ENCODE measurements at places on chromosomes 2 and 18.
A peak's percentile ranks its signal among the peaks of the same experiment; 100 is the strongest.

GRCh38 chr2:28074137-28074536 is 183.6 kb downstream of the BABAM2 start:
- DNase-seq = no peak

DNA sequence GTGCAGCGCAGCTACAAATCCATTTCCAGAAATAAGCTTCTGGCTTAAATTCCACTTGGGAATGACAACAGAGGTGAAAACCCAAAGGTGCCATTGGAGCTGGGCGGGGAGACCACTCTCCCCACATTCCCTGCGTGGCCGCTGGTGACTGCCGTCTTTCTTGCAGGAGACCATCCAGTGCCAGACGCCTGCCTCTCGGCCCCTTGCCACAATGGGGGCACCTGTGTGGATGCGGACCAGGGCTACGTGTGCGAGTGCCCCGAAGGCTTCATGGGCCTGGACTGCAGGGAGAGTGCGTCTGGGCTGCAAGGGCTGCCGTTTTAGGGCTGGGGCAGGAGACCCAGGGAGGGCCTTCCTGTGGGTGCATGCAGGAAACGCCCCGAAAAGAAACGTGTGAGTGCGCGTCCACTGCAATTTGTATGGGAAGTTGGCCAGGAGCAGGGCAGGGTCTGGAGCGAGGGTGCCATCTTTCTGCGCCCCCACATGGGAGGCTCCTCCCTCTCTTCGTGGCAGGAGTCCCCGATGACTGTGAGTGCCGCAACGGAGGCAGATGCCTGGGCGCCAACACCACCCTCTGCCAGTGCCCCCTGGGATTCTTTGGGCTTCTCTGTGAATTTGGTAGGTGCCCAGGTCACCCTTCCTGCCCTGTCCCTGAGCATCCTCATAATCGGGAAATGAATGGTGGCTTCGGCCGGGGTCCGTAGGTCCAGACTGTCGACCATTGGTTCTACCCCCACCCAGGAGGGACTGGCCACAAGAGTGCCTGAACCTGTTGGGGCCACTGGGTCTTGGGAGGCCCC is 49.9 kb downstream of the SNED1 start:
- no peak for DNase-seq

GRCh38 chr2:32064021-32064601 is 755 bp downstream of the SPAST start:
- no peak for DNase-seq

- no peak for DNase-seq
Observed at GRCh38 chr18:23810396-23810795, 121.1 kb downstream of the LAMA3 start.

DNA sequence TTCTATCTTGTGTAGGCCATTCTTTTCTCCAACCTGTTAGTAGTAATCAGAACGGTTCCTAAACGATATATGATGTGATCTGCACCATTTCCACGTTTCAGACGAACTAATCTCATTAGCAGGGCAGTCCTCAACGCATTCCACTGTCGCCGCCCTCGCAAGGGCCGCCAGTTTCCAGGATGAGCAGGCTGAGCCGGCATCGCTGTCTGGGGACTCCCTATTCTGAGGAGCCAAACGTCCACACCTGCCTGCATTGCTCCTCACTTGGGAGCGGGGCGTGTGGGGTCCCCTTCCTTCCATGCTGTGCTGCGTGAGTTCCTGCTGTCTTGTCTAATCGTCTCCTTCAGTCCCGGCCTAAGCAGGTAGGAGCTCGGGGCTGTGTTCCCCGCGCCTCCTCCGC is 76.6 kb downstream of the PSMG2 start:
- DNase-seq = no peak

GRCh38 chr2:168247341-168248261 is at the start of gene STK39:
Gene STK39, minus strand, starts transcription at chr2:168247595. Its CDS starts 160 bp downstream, at chr2:168247435.
- peak; percentile 46 for DNase-seq

DNA sequence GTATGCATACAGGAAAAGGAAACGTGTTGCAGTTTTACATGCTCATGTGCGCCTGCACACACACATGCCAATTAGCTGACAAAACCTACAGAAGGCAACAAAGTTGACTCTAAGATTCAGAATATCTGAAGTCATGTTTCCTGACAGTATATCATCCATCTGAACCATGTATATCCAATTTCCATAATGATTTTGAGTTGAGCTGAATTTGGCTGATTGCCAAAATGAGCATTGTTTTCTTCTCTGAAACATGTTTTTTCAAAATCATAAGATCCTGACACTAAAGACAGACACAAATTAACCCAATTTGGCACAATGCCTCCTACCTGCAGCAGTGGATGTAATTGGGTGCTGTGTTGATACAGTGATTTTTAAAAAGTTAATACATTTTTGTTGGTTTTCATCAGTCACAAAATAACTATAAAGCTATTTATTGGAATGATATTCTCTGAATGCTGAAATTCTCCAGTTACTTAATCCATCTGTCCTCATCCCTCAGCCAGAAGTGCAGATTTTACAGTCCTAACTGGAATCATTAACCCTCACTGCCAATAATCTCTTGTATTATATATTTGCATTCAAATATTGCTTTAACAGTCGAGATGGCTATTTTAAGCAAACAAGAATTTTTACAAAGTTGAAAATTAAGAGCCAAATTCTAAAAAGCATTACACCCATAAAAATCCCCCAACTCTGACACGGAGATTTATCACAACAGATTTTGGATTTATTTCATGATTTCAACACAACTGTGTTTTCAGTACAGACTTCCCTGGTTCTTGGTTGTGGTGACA is 161.7 kb upstream of the LMAN1 start:
- no peak for DNase-seq

GRCh38 chr2:201220102-201220570 is 37.2 kb downstream of the CASP10 start:
- no peak for DNase-seq

DNA sequence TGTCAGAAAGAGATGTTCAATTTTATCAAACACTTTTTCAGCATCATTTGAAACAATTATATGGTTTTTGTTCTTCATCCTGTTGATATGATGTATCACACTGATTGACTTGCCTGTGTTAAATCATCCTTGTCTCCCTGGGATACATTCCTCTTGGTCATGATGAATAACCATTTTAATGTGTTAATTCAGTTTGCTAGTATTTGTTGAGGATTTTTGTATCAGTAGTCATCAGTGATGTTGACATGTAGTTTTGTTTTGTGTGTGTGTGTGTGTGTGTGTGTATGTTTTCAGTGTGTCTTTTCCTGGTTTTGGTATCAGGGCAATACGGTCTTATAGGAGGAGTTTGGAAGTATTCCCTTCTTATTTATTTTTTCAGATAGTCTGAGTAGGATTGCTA is 325.4 kb downstream of the ZNF804A start:
- DNase-seq = no peak

DNA sequence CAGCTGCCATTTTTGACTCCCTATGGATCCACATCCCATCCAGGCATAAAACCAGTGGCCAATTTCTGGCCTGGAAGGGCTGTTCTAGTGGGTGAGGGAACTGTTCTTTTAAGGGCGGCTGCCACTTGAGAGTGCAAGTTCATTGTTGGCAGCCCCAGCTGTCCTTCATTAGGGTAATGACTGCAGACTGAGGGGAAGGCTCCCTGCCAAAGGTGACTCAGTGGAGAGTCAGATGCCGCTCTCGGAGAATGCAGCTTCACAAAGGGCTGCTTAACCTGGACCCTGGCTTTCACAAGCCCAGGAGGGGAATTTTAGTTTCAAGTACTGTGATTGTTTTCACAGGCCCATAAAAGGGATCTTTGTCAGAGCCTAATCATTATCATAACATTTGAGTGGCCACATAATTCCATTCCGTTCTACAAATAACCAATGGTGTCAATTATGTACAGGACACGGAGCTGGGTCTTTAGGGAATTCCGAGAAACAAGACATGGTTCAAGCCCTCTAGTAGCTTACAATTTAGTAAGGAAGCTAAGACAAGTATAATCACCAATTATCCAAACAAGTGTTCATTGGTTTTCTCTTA is 235.7 kb downstream of the CDCA7 start:
- DNase-seq = no peak

- DNase-seq = no peak
Observed at GRCh38 chr2:173087793-173088496, 12.3 kb downstream of the MAP3K20 start.

DNA sequence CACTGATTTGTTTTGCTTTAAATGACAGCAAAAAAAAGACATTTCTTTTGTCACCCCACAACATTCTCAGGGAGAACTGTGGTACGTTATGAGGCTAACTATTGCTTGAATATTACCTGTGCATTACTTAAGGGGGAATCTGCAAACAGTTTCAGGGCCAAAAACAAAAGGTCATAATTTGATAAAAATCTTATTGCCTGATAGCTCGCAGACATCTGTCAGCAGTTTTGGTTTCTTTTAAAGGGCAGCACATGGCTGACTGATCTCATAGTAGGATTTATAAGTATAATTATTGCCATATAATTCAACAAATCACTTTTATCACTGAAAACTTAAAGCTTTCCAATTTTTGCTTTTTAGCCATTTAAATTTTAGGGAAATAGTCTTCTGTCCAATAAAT is 226.4 kb upstream of the VWC2L start:
- DNase-seq = no peak

- DNase-seq = no peak
Observed at GRCh38 chr18:5726011-5726410, 169.3 kb downstream of the TMEM200C start.

- DNase-seq = no peak
Observed at GRCh38 chr2:232890896-232891601, 21.0 kb downstream of the SNORC start.

DNA sequence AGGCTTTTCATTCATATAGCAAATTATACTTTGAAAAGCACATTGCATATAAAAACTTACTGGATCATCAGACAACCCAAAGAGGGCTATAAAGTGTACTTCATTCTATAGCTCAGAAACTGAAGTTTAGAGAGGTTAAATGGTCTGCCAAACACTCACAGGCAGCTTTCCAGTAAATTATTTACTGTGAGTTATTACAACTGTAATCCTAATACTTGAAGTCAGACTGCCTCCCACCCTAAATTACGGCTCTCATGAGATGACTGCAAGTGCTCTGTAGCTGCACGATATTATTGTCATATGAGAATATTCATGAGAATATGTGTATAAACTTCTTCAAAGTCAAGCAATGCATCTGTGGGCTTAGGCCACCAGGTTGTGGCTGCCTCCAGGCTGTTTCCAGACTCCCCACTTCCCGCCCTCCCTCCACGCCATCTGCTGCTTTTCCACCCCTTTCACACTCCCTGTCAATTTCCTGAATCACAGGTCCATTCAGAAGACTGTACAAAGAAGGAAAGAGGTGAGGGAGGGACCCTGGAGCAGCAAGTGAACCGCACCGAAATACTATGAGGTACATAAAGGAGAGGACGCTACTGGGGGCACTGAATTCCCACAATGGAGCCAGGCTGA is 111.1 kb upstream of the SPOPL start:
- DNase-seq = no peak

GRCh38 chr18:44841752-44842587 is 161.3 kb downstream of the SETBP1 start:
- no peak for DNase-seq

- no peak for DNase-seq
Observed at GRCh38 chr2:217412277-217412676, 552.4 kb upstream of the TNP1 start.

GRCh38 chr18:48573632-48574283 is 34.9 kb downstream of the CTIF start:
- DNase-seq = no peak

DNA sequence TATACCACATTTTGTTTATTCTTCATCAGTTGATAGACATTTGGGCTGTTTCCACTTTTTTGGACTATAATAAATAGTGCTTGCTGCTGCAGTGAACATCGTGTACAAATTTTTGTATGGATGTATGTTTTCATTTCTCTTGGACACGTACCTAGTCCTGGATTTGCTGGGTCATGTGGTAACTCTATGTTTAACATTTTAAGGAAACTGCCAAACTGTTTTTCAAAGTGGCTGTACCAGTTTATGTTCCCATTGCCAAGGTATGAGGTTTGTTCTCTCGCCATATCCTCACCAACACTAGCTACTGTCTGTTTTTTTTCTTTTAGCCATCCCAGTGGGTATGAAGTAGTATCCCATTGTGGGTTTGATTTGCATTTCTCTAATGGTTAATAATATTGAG is 42.5 kb downstream of the GREB1L start:
- no peak for DNase-seq

Data from stimulated activated CD8-positive, alpha-beta memory T cell treated with anti-CD3 and anti-CD28 coated beads, Interleukin-7, amount 100 ng/mL, for 1 hour (primary cell).